SK-N-SH (cell line): ENCODE measurements at places on chromosomes 6 and 20.
A peak's percentile ranks its signal among the peaks of the same experiment; 100 is the strongest.

DNA sequence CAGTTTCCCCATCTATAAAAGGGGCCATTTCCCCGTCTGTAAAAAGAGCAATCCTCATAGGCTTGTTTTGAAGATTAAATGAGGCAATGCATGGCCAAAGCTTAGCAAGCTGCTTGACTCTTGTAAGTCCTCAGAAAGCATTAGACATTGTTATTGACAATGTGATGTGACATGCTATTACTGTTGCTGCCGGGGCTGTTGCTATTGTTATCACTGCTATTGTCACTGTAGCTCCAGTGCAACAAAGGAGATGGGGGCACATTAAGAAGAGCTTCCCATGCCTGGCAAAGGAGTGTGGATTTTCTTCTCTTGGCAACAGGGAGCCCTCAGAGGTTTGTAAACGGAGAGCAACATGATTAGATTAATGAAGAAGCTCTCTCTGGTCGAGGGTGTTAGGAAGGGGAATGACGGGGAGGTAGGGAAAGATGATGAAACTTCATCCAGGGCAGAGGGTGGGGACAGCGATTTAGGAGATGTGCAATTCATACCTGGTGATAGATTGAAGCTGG is 33.1 kb upstream of the FAM83D start:
- DNase-seq: no peak

GRCh38 chr6:4794140-4794707 is 18.0 kb downstream of the CDYL start:
- DNase-seq: no peak

GRCh38 chr6:287489-287860 is 4.8 kb upstream of the DUSP22 start:
- no peak for DNase-seq

DNA sequence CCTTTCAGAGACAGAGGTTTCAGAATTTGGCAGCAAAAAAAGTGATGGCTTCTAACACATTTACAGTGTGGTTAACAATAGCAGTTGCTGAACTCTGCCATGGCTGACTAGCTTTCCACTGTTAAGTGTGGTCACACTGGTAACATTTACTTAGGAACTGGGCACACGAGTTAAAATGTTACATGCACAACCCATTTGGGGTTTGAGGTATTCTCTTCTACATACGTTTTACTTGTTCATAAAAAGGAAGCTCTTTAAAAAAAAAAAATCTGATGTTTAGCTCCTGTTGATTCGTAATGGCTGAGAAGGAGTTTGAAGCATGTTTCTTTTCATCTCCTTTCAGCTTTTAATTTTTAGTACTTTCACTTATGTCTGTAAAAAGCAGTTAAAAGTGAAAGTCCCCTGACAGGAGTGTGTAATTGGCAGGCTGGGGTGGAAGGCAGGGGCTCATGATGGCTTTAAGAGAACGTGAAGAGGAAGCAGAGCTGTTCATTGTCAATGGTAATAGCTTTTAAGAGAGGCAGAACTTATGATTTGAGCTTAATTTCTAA is 245.9 kb downstream of the FARS2 start:
- no peak for DNase-seq

- DNase-seq: no peak
These were observed 4.1 kb downstream of the PKIB start for GRCh38 chr6:122614303-122614702.

GRCh38 chr6:51554029-51554428 is 533.4 kb downstream of the PKHD1 start:
- peak; percentile 17 for DNase-seq
